ENCODE measurements at places on chromosomes 16 and 17.

- DNase-seq: no peak
These were observed 15.2 kb upstream of the BHLHA9 start for GRCh38 chr17:1255041-1255440.

DNA sequence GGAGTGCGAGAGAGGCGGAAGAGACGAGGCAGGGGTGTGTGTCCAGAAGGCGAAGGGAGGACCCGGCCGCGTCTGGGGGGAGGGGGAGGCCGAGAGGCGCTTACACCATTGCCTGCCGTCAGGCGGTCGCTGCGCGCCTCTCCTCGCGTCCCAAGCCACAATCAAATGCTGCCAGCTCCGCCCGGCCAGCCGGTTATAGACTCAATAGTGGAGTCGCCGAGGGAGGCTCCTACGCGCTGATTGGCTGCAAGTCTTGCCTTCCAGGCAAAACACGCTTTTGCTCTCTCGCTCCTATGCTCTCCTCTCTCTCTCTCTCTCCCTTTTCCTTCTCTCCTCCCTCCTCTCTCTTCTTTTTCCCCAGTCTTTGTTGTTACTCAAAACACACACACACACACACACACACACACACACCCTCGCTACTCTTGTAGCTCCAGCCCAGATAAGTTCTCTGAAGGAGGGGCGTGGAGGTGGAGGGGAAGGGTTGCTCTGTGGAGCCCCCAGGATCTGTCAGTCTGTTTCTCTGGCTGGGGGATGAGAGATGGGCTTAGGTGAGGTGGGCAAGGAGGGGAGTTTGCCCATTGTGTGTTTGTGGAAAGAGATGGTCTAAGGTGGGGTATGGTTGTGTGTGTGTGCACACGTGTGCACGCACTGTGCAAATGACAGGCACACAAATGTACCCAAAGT is at the start of gene DLX3:
TSS of gene DLX3 (minus strand) at position 170 of the 684 bp plus-strand sequence. CDS start 226 bp downstream, outside the sequence.
- no peak for DNase-seq

GRCh38 chr16:19858340-19859018 is 26.2 kb downstream of the GPRC5B start:
- DNase-seq: no peak

- DNase-seq: peak; percentile 97
These were observed at the start of gene TMEM219 for GRCh38 chr16:29961479-29962343. Gene TMEM219, plus strand, starts transcription at chr16:29962079. Its CDS starts 1,065 bp downstream, at chr16:29963144.

- no peak for DNase-seq
These were observed 6.4 kb downstream of the DPEP1 start for GRCh38 chr16:89619840-89620239.

DNA sequence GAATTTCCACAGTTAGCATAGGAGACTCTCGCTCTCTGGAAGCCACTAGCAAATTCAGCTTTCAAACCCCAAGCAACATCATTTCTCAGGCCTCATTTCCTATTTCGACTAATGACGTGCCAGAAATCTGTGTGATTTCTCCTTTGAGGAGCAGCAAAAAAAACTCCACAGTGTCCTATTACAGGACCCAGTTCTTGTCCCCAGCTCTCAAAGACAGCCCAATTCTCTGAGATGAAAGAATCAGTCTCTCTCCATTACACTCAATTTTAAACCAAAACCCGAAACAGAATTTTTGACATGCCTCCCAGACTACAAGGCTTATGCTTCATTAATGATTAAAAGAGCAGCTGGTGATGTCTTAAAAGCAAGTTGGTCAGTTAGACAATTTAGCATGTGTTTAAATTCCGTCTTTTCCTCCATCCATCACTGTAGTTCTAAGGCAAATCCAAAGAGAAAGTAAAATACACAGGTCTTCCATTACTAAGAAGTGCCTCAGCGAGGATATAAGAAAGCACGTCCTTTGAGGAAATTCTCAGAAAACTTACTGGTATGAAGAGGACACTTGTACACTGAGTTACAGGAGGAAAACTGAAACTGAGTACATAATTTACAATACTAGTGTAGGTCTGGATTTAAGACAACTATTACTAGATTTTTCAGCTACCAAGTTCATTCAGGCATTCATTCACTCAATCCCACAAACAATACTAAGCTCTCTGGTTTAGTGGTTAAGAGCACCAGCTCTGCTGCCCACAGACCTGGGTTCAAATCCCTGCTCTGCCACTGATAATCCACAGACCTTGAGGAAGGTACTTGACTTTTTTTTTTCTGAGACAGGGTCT is 12.5 kb downstream of the TOM1L2 start:
- no peak for DNase-seq

GRCh38 chr17:12739500-12739899 is 49.8 kb upstream of the ARHGAP44 start:
- DNase-seq: no peak

- no peak for DNase-seq
These were observed 58.6 kb downstream of the PECAM1 start for GRCh38 chr17:64331931-64332493.

DNA sequence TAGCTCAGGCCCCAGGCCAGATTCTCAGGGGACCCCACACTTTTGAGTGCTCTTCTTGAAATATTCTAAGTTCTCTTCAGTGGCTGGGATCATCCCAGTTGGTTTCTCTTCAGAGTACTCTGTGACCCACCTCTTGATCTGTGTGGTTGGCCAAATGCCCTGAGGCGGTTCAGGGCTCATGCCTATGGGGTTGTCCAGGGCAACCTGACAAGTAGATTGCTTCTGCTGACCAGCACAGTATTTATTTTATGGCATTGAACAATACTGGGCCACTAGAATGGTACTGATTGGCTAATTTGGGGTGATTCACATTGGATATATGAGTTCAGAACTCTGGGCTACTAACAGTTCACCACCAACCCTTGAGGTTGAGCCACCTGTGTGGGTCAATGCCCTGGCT is 7.4 kb upstream of the GOSR2 start:
- no peak for DNase-seq

- no peak for DNase-seq
These were observed 524.9 kb downstream of the WWOX start for GRCh38 chr16:78624366-78624765.

GRCh38 chr17:49965524-49965909 is 3.5 kb upstream of the DLX4 start:
- DNase-seq: no peak

DNA sequence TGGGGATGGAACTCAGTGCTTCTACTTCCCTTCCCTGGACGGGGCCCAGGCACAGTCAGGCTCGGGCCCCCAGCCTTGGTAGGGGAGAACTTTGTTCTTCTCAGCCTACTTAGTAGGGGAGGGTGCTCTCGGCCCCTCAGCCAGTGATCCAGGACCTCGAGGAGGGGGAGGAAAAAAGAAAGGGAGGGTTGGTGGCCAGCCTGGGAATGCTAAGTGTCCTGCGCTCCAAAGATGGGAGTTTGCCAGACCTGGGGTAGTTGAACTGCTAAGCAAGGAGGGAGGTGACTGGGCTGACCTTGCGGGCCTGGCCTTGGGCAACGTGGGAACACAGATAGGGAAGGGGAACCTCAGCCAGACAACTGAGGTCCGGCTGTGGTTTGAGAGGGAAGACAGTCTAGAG is 12.2 kb downstream of the ADGRG1 start:
- no peak for DNase-seq

DNA sequence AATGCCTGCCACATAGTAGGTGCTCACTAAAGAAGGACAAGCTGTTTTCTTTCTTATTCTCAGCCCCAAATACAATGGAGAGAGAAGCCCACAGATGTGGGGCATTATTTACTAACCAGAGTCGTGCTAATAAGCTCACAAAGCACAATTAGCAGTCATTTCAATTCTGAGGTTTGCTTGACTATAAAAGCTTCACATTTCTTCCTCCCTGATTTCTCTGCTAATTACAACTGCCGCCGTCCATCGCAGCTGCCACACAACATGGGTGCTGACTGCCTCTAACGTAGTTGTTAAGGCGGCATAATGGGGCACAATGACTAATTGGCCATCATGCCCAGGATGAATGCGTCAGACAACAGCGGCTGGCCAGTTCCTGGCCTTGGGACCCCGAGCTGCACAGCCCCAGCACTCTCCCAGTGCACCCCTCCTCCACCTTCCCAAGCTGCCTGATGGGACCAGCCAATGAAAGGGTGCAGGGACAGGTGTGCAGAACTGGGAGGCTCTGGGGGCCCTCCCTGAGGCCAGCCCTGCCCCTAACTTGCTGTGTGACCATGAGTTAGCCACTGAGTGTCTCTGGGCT is 109.2 kb downstream of the CCT6B start:
- no peak for DNase-seq

GRCh38 chr16:27340654-27341053 is 26.9 kb downstream of the IL4R start:
- DNase-seq: peak; percentile 21

- no peak for DNase-seq
These were observed 27.9 kb upstream of the C16orf95 start for GRCh38 chr16:87344931-87345631.

GRCh38 chr16:73483076-73483791 is 435.3 kb upstream of the ZFHX3 start:
- DNase-seq: no peak

GRCh38 chr17:6703751-6704150 is 9.4 kb downstream of the SLC13A5 start:
- DNase-seq: no peak

DNA sequence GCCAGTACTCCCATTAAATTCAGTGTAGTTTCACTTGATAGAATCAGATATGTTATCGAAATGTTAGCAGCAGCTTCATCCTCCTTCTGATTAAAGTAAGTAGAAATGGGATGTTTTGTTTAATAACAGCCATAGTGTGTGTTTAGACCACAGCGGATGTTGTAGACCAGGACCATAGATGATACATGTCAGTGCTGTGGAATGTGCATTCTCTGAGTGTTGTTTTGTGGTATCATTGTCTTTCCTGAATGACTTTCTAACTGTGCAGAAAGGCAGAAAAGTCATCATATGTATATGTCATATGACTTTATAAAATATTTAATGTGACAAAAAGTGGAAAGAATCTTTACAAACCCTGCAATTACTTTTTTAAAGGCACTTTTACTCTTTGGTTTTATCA is 55.6 kb downstream of the CYLD start:
- DNase-seq: no peak

DNA sequence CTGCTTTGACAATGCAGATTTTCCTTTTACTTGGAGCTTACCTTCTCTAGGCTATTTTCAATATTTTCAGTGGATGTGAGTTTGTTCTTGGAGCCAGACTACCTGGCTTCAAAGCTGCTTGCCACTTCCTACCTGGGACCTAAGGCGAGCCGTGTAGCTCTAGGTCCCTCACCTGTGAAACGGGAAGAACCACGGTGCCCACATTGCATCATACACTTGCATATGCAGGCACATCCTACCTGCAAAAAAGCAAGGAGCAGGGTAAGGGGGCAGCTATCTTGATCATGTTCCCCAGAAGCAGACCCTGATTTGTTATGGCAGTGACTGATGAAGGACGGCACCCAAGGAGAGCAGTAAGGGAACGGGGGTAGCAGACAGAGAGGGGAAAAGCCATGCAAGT is 27.0 kb upstream of the MPRIP start:
- DNase-seq: no peak

DNA sequence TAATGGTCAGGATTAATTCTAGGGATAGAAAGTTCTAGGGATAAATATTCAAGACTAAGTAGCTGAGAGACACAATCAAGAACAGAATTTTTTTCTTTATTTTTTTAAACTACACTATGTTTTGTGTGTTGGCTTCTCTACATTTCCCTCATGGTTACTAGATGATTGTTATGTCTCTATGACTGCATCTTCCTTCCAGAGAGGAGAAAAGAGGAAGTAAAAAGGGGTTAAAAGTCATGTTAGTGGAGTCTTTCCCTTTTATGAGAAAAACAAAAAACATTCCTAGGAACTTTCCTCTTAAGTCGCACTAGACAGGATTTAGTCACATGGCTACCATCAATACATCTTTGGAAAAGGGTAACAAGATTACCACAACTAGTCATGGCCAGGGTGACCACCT is 375.0 kb downstream of the KCNJ2 start:
- no peak for DNase-seq

Data from posterior cingulate gyrus (tissue), 11 donors.